ENCODE measurements at places on chromosomes 16 and 17. TPM values are rescaled to one million over a fixed set of nuclear protein-coding genes. Genes with fewer than 3 reads are reported as not detected.

The ZP2 gene
- not detected for total RNA-seq

GRCh38 chr16:65576631-65577030 is 454.8 kb upstream of the CDH11 start:
- DNase-seq = peak; percentile 11

- DNase-seq = no peak
These were observed 259.0 kb upstream of the ZFHX3 start for GRCh38 chr16:73306901-73307413.

DNA sequence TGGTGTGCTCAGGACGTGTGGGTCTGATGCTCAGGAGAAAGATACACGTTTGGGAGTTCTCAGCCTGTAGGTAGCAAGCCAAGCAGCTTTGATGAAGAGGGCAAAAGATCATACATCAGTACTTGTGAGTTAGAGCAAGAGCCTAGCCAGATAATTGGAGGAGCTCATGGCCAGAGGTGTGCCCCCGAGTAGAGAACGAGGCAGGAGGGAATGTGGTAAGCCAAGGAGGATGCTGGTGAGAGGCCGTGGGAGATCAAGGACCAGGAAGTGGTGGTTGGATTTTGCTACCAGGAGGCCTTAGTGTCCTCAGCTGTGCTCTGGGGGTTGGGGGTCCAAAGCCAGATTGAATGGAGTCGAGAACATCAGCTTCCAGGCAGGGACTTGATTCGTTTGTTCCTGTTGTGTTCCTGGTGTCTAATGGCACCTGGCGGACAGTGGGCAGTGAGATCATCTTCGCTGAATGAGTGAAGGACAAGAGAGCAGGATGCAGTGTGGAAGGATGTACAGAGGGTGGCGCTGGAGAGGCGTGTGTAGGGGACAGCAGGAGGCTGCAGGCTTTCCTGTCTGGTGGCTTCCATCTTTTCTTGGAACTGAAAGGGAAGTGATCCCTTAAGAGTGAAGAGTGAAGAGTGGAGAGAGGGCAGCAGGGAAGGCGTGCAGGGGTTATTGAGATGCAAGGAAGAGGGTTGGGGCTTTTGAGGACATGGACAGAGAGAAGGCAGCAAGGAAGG is 11.6 kb downstream of the FBXL19 start:
- no peak for DNase-seq

GRCh38 chr17:57649731-57650484 is 95.2 kb downstream of the CCDC182 start:
- DNase-seq = no peak

DNA sequence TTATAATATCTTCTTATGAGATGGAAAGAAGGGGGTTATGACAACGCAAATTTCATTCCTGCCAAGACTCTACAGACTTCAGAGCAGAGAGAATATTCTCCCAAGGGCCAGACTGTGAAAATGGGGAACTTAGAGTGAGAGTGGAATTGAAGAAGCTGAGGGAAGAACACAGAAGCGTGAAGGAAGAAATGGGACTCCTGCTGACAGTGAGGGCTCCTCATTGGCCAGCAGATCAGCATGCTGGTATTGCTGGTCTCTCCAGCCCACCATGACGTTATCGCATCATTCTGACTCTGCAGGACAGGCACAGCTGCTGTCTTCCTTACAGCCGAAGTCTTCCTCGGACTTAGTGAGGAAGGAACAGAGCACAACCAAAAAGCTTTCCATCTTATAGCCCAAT is 24.3 kb downstream of the CCL4 start:
- no peak for DNase-seq

The ADAP2 gene
- 0.54 TPM for total RNA-seq

GRCh38 chr17:65064452-65065019 is 8.0 kb upstream of the GNA13 start:
- no peak for DNase-seq

DNA sequence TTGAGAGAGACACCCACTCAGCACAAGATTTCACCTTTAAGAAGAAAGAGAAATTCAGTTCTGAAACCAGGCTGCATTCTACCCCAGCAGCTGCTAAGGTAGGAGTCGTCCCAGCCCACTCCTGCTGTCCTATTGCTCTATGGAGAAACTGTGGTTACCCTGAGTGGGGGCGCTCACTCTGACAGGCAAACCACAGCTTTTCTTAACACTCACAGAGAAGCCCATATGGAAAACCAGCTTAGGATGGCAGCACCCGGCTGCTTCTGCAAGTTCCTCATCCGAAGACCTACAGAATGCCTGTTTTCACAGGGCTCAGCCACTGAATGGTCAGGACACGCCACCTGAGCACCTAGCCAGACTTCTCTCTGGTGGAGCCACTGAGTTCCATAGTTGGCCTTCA is 7.5 kb downstream of the ATP5PD start:
- no peak for DNase-seq

The ZNHIT3 gene
- total RNA-seq = 25.0 TPM

- no peak for DNase-seq
These were observed 390.6 kb downstream of the HAPSTR1 start for GRCh38 chr16:9481747-9482730.

The ABCA10 gene
- 0.27 TPM for total RNA-seq

DNA sequence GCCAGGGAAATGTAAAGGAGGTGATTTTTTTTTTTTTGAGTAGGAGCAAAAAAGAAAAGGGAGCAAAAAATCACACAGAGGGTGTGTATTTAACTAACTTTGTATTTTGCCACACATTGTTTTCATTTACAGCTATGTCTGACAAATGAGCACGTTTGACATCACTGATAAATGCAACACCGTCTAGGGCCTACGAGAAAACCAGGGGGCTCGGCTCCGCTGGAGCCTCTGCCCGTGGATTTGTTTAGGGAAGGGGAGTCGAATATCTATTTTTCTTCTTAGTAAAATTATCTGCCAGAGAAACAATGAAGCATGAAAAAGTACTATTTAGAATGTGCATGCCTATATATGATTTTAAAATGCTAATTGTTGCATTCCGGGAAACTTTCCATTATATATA is 6.8 kb downstream of the MAF start:
- DNase-seq = no peak

DNA sequence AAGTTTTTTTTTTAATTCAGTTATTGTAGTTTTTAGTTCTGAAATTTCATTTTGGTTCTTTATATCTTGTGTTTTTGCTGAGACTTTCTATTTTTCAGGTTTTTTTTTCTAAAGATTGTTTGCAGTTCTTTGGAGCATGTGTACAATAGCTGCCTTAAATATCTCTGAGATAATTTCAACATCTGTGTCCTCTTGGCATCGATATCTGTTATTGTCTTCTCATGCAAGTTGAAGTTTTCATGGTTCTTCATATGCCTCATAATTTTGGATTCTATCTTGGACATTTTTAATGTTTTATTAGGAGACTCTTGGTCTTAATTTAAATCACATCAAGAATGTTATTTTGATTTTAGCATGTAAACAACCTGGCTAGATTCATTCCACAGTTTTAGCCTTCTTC is 22.8 kb downstream of the COX11 start:
- no peak for DNase-seq

DNA sequence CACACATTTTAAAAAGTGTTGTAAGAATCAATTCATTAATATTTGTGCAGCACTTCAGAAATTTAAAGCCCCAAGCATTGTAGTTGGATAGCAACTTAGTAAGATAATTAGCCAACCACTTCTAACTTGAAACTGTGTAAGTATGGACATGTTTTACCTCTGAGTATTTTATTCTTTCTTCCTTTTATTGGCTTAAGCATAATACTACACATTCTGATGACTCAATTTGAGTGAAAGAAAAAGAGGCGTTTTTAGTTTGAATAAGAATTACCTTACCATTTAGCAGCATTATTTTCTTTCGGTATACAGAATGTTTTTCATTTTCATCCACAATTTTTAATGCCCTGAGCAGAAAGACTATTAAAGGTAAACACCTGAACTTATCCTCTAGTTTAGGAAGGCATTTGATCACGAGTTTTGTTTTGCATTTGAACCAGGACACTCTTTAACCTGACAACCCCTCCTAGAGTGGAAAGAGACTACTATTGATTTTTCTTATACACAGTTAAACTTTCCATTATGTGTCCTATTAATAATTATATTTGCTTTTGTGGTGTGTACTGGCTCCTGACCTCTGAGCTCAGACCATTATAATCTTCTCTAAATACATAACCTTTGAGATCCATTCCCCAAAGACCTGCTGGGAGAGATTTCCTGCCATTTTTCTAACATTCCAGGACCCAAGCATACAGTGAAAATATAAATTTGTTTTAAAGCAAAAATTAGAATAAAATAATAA is 9.2 kb downstream of the NACA2 start:
- no peak for DNase-seq

GRCh38 chr16:67326472-67327309 is at the start of the genes KCTD19 and LRRC36:
Gene KCTD19, minus strand, starts transcription at chr16:67326741. Its CDS starts 34 bp downstream, at chr16:67326707.
Gene LRRC36, plus strand, starts transcription at chr16:67326815. Its CDS starts 48 bp downstream, at chr16:67326863.
- DNase-seq = peak; percentile 79

DNA sequence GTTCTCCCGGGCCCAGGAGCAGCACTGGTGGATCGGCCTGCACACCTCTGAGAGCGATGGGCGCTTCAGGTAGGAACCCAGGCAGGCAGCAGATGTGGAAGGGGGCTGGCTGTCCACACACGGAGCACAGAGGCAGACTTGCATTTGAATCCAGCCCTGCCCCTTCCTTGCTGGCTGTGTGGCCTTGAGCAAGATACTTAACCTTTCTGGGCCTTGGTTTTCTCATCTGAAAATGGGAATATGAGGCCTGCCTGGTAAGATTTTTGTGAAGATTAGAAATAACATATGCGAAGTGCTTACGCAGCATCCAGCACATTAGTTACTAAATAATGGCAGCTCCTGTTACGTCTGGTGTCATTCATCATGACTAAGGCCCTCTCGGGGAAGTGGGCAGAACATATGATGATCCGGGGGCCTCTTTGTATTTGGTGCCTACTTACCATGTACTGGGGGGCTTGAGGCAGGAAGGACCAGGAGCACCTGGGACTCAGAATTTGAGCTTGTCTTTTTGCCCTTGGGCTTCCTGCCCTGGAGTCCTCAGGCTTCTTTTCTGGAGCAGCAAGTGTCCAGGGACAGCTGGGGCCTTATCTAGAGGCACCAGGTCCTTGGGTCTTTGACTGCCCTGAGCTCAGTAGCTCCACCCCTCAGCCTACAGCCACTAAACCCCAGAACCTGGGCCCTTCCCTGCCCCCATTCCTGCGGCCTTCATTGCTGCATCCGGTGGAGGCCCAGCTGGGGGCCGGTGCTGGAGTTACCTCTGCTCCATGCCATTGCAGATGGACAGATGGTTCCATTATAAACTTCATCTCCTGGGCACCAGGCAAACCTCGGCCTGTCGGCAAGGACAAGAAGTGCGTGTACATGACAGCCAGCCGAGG is 53.8 kb downstream of the MRC2 start:
- DNase-seq = no peak

The OTOA gene
- under 0.01 TPM for total RNA-seq

DNA sequence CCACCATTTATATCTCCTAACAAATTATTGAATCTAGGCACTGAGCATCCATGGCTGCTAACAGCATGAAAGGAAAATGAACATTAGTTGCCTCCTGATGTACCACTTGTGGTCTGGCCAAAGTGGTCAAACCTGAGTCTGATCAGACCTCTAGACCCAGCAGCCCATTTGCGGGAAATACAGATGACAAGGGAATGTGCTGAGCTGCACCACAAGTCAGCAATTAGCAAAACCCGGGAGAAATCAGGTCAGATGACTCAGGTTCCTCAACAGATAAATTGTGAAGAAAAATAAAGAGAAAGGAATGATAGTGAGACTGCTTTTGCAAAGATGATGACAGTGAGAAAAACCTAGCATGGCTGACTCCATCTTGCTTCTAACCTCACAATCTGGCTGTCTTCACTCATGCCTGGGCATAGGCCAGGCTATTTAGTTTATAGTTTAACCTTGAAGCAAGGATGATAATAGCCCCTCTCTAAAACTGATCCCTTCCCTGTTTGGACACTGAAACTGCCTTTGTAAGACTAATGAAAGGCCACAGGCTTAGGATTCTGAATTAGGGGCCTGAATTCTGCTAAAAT is 142.7 kb upstream of the ASIC2 start:
- DNase-seq = no peak

DNA sequence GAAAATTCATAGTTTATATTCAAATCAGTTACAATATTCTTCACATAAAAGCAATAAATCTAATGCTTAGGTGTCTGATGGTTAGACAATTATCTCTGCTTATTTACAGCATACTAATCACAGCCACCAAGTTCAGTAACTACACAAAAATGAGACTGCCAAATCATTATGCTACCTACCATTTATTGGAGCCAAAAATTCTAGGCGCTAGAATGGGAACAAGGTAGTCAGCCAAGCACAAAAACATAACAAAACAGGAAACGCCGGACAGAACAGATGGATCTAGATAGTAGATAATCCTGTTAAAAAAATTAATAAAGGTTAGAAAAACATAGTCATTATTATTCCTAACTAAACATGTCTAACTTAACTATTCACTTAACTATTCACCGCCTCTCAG is 3.6 kb downstream of the ARL6IP1 start:
- DNase-seq = no peak

GRCh38 chr17:19254651-19255050 is 17.5 kb downstream of the EPN2 start:
- no peak for DNase-seq

- DNase-seq = no peak
These were observed 7.1 kb upstream of the RHBDL3 start for GRCh38 chr17:32258383-32259140.

The SLC52A1 gene
- total RNA-seq = not detected

GRCh38 chr17:75152922-75153779 is 1.2 kb downstream of the JPT1 start:
- no peak for DNase-seq

DNA sequence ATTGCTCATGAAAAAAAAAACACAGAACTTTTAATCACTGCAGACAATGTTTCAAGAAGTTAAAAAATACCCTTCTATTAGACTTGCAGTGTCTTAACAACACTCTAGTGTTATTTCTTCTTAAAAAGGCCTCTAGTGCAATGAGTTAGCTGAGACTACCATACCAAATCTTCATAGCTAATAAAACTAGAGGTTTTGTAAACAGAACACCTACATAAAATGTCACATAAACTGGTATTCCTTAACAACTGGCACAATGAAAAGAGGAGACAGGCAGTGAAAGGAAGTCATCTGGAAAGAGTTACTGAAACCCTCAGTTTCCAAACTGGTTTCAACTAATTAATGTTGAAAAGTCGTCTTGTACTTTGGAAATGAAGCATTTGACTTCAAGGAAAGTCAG is 394.2 kb upstream of the PMFBP1 start:
- DNase-seq = no peak

The KRT34 gene
- not detected for total RNA-seq

DNA sequence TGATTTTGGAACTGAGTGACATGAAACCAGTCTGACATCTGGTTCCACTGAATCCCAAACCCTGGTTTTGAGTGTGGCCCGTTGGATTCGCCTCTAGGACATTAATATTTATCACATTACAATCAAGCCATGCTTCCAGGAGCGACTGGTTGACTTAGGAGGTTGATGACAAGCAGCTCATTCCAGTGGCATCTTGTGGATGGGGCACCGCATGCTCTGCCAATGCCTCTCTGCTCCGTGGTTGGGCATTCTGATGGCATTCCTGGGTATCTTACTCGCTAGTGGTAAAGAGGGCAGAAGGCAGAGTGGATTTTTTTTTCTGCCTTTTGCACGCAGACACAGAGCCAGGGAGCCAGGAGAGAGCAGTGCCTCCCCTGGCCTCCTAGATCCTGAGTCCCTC is 31.4 kb downstream of the CACNG4 start:
- DNase-seq = no peak

GRCh38 chr17:76161619-76162266 is 20.7 kb upstream of the FOXJ1 start:
- no peak for DNase-seq

The APOH gene
- not detected for total RNA-seq

GRCh38 chr17:5516060-5516792 is 29.9 kb downstream of the MIS12 start:
- DNase-seq = no peak

- peak; percentile 71 for DNase-seq
These were observed 5.1 kb downstream of the PRSS8 start for GRCh38 chr16:31130336-31130891.

The WSB1 gene
- 290 TPM for total RNA-seq

The KRT13 gene
- not detected for total RNA-seq

The DNAJC7 gene
- total RNA-seq = 46.3 TPM

All from hematopoietic multipotent progenitor cell (in vitro differentiated cells).